ENCODE measurements at places on chromosomes 2 and 18.

DNA sequence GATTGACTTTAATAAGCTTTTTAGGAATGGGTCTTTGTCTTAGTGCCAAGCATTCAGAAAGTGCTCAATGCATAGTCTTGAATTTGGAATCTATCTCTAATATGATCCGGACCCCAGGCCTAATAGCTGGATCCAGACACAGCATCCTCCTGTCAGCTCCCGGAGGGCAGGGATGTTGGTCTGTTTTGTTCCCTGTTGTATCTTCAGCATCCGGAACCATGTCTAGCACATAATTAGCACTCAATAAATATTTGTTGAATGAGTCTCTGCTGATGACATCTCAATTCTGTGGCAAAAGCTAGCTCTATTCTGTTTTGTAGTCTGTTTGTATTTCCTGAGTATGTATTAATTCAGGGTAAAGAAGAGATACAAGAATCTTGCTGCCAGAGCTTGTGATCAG is 169.1 kb downstream of the DCDC2C start:
- DNase-seq = no peak

- no peak for DNase-seq
Measured at GRCh38 chr2:169590804-169591203, 6.7 kb downstream of the PPIG start.

DNA sequence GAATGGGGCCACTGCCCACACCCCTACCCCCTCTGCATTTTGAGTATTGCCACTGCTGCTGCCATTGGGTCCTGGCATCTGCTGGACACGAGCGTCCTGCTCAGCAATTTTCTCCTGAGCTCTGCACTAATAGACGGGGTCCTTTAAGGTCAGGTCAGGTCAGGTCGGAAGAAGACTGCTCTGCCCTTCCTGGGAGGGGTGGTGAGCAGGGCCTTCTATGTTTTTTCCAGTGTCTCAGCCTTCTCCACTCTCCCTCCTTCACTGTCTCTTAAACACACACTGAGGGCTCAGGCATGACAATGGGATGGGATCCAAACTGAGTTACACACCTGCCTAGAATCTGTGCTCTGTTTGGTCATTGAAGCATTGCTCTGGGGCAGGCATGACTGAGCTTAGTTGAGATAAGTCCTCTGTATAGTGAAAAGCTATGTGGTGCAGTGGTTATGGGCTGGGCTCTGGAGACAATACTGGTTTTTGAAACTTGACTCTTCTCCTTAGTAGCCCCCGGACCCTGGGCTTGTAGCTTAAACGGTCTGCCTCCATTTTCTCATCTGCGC is 10.6 kb downstream of the MYO1B start:
- DNase-seq = no peak

GRCh38 chr18:26157326-26157725 is 23.7 kb downstream of the PSMA8 start:
- no peak for DNase-seq
